Daoy (cell line): ENCODE measurements at places on chromosomes 11 and 22.

GRCh38 chr11:18618342-18619025 lies 15.7 kb downstream of the SPTY2D1 start:
- DNase-seq, result no peak

- no peak for DNase-seq
Observed at GRCh38 chr11:129414144-129414872, 38.7 kb downstream of the BARX2 start.

DNA sequence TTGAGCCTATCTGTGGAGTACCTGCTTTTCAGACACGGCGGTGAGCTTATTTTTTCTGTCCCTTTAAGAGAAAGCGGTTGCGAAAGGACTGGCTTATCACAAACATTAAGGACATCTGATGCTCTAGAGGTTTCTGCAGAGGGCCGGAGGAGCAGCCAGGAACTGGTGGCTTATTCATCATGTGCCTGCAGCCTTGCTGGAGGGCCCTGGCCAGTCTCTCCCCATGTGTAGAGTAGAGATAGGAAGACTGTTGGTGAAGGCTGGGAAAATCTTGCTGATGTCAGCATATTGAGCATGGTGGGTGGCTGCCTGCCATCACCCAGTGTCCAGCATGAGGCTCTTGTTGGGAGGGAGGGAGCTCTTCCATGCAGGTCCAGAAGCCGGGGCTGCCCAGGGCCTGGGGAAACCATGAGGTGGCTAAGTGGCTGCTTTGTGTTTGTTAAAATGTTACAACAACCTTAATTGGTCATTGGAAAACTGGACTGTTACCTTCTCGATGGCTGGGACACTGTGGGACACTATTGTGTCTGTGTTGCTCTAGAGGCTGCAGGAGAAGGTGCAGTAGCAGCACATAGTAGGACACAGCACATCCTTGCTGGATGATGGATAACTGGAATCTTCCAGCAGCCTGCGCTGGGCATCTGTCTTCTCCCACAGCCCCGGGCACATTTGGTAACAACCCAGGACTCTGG lies 54.3 kb downstream of the TSPAN18 start:
- no peak for DNase-seq

DNA sequence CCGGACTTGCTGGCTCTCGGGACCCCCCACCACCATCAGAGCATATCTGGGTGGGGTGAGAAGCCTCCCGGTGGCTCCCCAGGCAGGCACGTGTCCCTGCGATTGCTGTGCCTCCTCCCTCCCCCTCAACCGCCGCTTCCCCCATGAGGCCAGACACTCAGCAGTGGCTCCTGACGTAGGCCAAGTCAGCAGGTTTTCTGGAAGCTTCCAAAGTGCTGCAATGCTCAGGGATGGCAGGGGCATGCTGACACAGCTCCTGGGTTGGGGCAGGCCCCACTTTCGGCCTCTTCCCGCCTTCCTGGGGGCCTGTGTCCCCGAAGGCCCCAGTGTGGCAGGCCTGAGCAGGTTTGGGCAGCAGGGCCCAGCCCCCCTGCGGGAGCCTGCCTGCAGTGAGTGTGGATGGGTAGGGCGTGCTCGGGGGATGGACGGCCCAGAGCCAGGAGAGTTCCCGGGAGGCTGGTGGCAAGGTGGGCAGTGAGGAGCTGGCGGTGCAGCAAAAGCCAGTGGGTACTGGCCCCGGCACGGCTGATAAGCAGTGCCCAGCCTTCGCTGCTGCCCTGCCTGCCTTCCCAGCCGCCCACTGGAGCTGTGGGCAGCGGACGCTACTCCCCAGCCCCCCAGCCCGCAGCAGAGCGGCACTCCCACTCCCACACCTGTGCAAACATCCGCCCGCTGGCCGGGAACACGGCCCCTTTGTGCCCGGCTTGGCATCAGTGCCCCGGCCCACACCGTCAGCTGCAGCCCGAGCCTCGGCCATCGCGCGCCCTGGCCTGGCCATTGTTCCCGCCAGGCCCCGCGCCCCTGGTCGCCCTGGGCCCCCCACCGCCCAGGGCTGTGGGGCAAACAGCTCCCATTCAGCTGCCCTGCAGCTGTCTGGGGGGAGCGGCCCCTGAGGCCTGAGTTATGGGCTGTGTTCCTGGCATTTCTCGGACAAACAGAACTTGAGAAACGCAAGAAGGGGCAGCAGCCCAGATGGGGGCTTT lies 125.0 kb downstream of the KCNQ1OT1 start:
- no peak for DNase-seq

- no peak for DNase-seq
Observed at GRCh38 chr11:115501502-115501892, 2.7 kb downstream of the CADM1 start.
